ENCODE measurements at places on chromosomes 6 and 20. TPM values are rescaled to one million over a fixed set of nuclear protein-coding genes. Genes with fewer than 3 reads are reported as not detected.

HLA-DRA gene
- 36.0 TPM for total RNA-seq

BANF2 gene
- not detected for total RNA-seq

OSER1 gene
- total RNA-seq, result 83.9 TPM

CST5 gene
- not detected for total RNA-seq

LY6G6D gene
- total RNA-seq, result not detected

NRN1 gene
- total RNA-seq, result 0.22 TPM
